ENCODE measurements at places on chromosomes 16 and 17.

GRCh38 chr16:27549464-27549745 is 308 bp downstream of the GTF3C1 start:
- no peak for DNase-seq

GRCh38 chr17:19905502-19905901 is 37.8 kb upstream of the ULK2 start:
- DNase-seq: no peak

DNA sequence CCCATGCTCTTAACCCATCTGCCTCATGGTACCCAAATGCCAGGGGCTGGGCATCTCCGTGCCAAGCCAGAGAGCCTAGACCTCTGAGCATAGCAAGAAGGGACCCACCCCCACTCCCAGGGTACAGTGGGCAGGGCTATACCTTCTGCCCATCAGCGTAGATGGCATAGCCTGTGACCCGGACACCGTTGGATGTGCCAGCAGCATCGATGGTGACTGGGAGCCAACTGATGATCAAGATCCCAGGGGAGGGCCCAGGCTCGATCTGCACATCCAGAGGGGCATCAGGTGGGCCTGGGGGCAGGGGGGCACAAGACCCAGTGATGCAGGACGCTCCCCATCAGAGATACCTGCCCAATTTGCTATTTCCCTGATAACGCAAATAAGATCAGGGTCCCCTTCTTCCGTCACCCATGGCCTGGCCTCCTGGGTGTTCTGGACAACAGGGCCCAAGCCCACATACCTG is 17.1 kb downstream of the TSPOAP1 start:
- DNase-seq: no peak

DNA sequence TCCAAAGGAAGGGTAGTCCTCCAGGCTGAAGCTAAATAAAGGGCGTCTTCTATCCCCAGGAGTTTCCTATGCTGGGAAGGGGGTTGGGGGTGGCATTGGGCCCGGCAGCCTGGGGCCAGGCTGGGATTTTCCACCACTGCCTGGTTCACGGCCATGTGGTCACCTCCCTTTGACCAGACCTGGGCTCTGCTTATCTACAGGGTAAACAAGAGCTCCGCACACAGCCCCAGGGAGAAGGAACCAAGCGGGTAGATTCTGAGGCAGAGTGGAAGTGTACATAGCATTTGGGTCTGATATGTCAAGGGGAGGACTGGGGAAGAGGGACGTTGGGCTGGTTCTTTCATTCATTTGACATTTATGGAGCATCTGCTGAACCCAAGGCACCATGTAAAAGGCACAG is 27.2 kb upstream of the TMEM220 start:
- no peak for DNase-seq

DNA sequence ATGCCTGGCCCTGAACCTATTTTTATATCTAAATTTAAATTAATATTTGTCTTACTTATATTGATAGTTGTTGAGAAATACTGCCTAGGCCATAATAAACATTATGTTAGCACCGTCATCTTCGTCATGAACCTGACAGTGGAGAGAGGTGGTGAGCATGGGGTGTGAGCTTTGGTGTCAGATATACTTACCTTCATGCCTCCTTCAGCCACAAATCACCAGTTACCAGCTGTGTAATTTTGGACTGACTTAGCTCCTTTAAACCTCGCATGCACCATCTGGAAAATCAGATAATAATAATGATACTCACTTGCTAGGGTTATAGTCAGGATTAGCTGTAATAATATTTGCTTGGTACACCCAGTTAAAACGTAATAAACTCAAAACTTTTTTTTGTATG is 35.0 kb downstream of the SNX29 start:
- DNase-seq: no peak

- DNase-seq: no peak
Measured at GRCh38 chr17:21029036-21029435, 13.8 kb downstream of the USP22 start.

GRCh38 chr16:16157166-16157565 is 66.1 kb downstream of the ABCC6 start:
- no peak for DNase-seq

GRCh38 chr17:68777243-68777855 is 176.2 kb upstream of the FAM20A start:
- no peak for DNase-seq

DNA sequence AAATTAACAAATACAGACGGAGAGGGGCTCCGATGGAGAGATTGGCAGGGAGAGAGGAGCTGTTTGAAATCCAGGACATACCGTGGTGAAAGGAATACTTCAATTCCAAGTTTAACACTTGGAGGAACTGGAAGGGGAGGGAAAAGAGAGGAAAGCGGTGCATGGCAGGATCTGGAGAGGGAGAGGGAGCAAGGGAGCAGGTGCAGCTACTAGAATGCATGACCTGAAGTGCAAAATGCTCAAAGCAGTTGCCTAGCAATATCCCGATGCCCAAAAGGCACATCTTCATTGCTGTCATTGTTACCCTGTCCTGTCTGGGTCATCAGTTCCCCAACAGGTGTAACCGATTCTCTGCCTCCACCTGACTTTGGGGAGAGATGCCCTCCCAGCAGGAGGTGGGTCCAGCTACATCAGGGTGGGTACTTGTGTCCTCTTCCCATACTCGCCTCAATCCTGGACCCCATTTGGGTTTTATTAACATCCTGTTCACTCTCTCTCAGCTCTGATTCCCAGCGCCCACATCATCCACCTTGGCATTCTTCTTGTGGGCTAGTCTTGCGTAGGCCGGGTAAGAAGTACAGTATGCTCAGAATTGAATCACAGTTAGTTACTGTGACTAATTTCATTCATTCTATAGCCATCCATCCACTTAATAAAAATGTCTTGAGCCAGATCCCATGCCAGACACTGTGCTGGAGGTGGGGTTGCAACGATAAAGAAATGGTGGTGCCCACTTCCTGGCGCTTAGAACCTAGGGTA is 37.4 kb upstream of the EMP2 start:
- no peak for DNase-seq

GRCh38 chr17:33124871-33125551 is 133.4 kb downstream of the SPACA3 start:
- no peak for DNase-seq

GRCh38 chr16:79561729-79562128 is 38.8 kb downstream of the MAF start:
- DNase-seq: no peak

DNA sequence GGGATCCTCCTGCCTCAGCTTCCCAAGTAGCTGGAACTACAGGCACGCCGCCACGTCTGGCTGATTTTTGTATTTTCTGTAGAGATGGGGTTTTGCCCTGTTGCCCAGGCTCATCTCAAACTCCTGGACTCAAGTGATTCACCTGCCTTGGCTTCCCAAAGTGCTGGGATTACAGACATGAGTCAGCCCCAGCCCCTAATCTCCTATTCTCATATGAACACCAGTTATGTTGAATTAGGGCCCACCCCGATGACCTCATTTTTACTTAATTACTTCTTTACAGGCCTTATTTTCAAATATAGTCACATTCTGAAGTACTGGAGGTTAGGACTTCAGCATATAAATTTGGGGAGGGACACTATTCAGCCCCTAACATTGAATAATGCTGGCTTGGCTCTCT is 49.2 kb downstream of the ZNRF1 start:
- no peak for DNase-seq

DNA sequence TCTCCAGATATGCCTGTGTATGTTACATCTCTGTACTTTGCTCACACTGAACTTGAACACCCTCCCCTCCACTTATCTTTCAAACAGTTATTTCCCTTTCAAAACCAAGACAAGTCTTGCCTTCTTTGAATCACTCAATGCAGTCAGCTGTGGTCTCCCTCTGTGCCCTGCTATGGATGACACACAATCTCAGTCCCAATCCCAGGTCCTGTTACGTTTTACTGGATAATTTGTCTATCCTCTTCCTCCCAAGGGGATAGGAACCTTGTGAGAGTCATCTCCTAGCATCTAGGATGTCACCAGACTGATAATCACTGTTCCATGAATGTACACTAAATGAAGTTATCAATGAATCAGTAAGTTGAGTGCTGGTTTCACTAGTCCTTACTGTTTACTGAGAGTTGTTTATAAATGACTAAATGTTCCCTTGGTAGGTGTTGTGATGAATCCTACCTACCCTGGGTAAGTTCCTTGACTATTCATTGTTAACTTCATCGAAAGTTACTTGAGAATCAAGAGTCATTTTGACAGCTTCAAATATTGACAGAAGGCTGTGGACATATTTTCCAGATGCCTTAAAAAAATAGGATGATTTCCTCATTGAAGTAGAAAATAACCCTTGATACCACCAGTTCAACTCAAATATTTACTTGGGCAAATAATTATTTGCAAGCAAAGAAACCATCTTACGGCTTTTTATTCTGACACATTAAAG is 244.9 kb downstream of the PRKCA start:
- no peak for DNase-seq

GRCh38 chr17:78959803-78960202 is 19.9 kb downstream of the LGALS3BP start:
- no peak for DNase-seq

- DNase-seq: no peak
Measured at GRCh38 chr17:58970609-58971450, 135.8 kb downstream of the TRIM37 start.

DNA sequence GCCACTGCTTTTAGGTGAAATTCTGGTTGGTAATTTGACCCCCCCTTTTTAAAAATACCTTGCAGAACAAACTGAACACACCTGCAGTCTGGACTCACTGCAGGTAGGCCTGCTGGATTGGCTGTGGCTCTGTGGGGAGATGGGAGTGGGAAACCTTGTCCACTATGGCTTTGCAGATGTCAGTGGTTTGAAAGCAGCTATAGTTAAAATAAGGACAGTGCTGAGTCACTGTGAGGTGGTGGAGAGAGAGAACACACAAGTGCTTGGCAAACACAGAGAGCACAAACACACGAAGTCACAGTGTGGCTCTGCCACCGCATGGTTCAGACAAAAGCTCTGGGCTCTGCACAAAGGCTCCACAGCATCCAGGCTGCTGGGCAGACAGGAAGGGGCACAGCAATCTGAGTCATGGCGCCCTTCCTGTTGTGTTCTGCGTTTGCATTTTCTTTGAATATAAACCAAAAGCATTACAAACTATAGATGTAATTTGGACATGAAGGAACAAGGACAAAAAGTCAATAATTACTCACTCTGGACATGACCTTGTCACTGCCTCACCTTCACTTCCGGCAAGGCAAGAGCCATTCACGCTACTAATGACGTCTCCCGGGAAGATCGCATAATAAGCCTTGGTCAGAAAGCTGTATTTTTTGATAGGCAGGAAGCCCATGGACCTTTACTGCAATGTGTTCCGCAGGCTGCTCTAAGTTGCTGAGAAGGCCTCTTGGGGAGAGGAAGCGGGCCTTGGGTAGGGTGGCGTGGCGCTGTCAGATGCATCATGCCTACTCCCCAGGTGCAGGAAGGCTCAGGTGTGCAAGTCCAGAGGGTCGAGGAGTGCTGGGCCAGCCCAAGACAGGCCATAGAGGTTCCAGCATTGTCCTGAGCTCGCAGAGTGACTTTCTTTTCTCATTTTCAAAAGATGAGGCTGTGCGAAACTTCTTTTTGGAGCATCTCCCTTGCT is 60.1 kb upstream of the MED9 start:
- no peak for DNase-seq

DNA sequence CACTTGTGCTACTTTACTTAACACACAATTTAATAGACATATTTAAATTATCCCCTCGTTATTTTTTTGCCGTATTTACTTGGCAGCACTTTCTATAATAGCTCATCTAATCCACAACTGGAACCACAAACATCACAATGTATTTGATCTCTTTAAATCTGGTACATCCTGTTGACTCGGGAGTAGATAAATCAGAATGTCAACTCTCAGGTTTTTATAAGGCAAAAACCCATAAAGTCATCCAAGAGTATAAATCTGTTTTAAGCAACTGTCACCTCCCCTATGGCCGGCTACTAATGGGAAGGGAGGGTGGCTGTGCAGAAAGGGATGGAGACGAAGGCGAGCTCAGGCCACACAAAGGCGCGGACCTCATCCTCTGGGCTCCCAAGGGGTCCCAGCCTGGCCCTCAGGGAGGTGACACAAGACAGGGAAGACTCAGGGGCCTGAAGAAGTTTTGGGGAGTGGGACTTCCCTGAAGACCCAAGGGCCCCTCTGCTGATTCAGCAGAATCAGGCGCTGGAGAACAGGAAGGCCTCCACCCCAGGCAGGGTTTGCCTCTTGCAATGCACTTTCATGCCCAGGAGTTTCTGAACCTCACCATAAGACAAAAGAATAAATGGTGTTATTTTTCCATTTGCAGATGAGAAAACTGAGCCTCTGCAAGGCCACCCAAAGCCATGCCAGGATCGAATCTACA is 122.5 kb downstream of the ZNF423 start:
- no peak for DNase-seq

DNA sequence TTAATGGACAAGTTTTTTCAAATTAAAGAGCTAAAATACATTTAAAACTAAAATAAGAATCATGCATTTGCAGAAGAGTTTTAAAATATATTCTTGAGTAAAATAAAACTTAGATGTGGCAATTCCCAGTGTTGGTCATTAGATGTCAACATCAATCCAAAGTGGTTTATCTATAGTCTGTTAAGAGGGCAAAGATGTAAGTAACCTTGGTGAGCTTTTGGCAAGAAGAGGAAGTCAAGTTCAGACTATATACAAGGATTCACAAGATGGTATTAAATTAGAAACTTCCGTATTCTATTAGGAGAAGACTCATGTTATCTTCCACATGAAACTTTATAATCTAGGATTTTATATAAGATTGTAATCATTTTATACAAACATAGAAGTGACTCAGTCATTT is 73.1 kb downstream of the CEP95 start:
- no peak for DNase-seq

- no peak for DNase-seq
Measured at GRCh38 chr16:87380881-87381280, 2.7 kb downstream of the FBXO31 start.

DNA sequence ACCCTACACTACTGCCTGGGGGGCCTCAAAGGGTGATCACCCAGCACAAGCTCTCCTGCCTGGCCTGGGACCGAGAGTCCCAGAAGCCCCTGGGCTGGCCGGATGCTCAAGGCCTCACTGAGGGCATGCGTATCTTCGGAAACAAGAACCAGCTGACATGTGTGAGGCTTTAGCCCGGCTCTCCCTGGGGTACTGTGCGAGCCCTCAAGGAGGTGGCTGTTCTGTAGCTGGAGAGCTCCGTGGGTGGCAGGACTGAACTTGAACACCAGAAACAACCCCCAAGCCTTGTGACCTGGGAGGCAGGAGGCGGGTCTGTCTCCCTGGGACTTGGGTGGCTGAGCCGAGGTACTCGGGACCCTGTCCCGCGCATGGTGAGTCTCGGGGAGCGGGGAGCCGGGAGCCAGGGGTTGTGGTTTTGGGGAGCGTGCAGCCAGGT is 7.0 kb downstream of the DPEP1 start:
- no peak for DNase-seq

DNA sequence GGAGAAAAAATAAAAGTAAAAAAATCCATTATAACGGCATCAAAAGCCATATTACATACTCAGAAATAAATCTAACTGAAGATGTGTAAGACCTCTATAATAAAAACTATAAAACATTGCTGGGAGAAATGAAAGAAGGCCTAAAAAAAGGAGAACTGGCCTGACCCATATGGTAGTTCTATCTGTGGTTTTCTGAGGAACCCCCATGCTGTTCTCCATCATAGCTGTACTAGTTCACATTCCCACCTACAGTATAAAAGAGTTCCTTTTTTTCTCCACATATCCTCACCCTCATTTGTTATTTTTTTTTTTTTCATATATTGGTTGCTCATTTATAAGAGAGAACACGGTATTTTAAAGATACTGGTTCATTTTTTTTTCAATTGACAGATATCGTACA is 191.8 kb downstream of the STX8 start:
- no peak for DNase-seq

- DNase-seq: no peak
Measured at GRCh38 chr16:87712184-87712762, 53.5 kb downstream of the KLHDC4 start.

GRCh38 chr17:19738073-19738449 is 10.0 kb downstream of the ALDH3A1 start:
- no peak for DNase-seq

Data from esophagus squamous epithelium (tissue), 5 donors.